Mesothelial cell of epicardium (in vitro differentiated cells): ENCODE measurements at places on chromosomes 4 and X.

- no peaks in the 10 kb centered on the region for H3K36me3 ChIP-seq
- peak overlapping the region; percentile 59 for H3K27ac ChIP-seq
- H3K4me1 ChIP-seq = peaks cover 32% of the 10 kb centered on the region
- H3K27me3 ChIP-seq = peaks cover 20% of the 10 kb centered on the region
These were observed 84.9 kb downstream of the BCOR start for GRCh38 chrX:40012868-40013265.

GRCh38 chr4:127781300-127782024 is 660 bp upstream of the HSPA4L start:
- peak; percentile 20 for DNase-seq
- H3K27ac ChIP-seq = no peak overlapping the region
- peaks cover 19% of the 10 kb centered on the region for H3K4me1 ChIP-seq
- no peaks in the 10 kb centered on the region for H3K36me3 ChIP-seq

DNA sequence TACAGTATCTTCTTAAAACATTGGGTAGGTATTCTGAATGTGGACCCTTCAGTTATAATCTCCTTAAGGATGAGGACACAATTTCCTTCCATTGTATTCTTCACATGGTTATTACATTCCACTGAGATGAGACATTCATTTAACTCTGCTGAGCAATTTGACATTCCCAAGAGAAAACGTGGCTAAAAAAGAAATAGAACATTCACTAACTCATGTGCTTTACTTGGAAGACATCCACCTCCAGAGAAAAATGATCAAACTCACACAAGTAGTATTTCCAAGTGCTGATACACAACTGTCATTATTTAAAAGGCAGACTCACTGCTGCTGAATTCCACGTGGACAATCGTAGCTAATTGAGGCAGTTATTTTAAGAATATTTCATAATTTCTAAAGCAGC is 227.9 kb upstream of the ANKRD50 start:
- H3K36me3 ChIP-seq = no peaks in the 10 kb centered on the region
- peak overlapping the region; percentile 92 for H3K27ac ChIP-seq
- DNase-seq = no peak
- peaks cover 43% of the 10 kb centered on the region for H3K4me1 ChIP-seq
- no peaks in the 10 kb centered on the region for H3K27me3 ChIP-seq
- no peak overlapping the region for H3K4me3 ChIP-seq

DNA sequence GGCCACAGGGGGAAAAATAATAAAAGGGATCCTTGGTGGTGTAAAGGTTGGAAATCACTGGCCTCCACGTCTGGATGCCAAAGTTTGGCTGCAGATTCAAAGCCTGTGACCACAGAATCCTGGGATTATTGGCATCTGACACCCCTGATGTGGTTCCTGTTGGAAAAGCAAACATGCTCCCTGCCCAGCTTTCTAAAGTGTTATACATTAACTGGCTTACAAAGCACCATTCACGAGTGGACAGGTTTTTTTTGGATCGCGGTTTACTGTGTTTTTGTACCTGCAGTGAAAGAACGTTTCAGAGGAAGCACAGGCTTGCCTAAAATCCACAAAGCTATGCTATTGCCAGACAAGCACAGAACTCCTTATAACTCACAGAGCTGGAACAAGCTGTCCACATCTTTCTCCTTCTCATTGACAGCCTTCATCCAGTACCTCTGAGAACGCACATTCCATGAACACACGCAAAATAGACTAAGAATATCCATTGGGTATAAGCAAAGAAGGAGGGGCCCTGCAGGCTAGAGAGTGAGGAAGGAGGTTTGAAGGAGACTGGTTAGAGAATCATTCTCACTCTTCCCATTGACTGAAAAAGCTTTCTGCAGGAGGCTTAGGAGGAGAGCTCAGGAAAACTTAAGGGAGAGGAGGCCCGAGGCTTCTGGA is 14.5 kb upstream of the CAPN6 start:
- no peak overlapping the region for H3K4me3 ChIP-seq
- DNase-seq = no peak
- H3K4me1 ChIP-seq = no peaks in the 10 kb centered on the region
- H3K27me3 ChIP-seq = no peaks in the 10 kb centered on the region

GRCh38 chr4:157713342-157713741 is 459.5 kb downstream of the GASK1B start:
- H3K4me3 ChIP-seq = no peak overlapping the region
- H3K27me3 ChIP-seq = no peaks in the 10 kb centered on the region
- no peaks in the 10 kb centered on the region for H3K36me3 ChIP-seq
- DNase-seq = no peak

GRCh38 chr4:81366779-81367178 is 104.9 kb downstream of the RASGEF1B start:
- peaks cover 46% of the 10 kb centered on the region for H3K27me3 ChIP-seq
- H3K36me3 ChIP-seq = no peaks in the 10 kb centered on the region
- H3K27ac ChIP-seq = no peak overlapping the region
- no peak for DNase-seq
- H3K4me1 ChIP-seq = peaks cover 4% of the 10 kb centered on the region

- no peak for DNase-seq
- no peaks in the 10 kb centered on the region for H3K27me3 ChIP-seq
- peaks cover 14% of the 10 kb centered on the region for H3K4me1 ChIP-seq
- peaks cover 7% of the 10 kb centered on the region for H3K36me3 ChIP-seq
These were observed 31.1 kb downstream of the ZCCHC4 start for GRCh38 chr4:25343671-25344070.

DNA sequence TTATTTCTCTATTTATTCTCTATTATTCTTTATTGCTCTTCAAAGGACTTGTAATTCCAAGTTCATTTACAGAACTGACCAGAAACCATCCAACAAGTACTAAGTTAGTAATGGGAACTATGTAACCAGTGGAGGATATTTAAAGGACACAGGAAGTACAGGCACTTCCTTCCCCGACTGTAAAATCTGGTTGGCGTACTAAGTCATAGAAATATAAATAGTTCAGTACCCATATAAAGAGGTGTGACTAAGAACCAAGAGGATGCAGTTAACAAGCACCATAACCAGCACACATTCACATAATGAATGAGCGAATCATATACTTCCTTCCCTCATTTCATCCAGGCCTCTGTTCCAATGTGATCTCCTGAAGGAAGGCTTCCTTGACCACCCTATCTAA is 3.6 kb upstream of the EIF4E start:
- no peaks in the 10 kb centered on the region for H3K36me3 ChIP-seq
- no peak for DNase-seq
- H3K27ac ChIP-seq = no peak overlapping the region

DNA sequence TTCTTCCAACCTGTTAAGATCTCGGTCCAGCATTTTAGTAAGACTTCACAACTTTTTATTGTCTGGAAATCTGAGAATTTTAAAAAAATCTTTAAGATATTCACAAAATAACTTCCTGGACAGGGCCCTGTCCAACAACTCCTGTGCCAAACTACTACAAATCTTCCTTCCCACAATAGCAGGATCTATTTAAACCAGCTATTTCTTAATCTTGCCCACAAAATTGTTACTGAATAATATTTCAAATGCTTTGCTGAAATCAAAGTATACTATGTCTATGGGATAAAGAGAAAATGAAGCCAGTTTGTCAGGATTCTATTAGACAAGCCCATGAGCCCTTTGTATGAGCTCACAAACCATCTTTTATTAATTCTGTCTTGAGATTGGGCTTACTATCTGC is 104.1 kb upstream of the DDIT4L start:
- DNase-seq = no peak
- H3K36me3 ChIP-seq = peaks cover 4% of the 10 kb centered on the region
- H3K27ac ChIP-seq = no peak overlapping the region
- peaks cover 24% of the 10 kb centered on the region for H3K4me1 ChIP-seq
- no peak overlapping the region for H3K4me3 ChIP-seq

DNA sequence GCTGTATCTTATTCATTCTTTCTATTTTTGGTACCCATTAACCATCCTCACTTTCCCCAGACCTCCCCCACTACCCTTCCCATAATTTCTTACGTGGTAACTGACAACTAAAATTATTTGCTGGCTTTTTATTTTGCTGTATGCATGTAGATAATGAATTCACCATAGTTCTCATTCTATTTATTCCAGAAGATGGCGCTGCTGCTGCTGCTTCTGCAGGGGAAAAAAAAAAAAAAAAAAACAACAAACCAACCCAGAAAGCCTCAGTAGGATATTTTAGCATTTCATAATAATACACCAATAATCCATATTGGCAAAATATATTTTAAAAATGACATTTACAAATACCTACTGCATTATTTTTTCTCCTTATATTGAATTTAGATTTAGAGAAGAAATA is 416.6 kb upstream of the MAGEB18 start:
- H3K4me1 ChIP-seq = no peaks in the 10 kb centered on the region
- H3K4me3 ChIP-seq = no peak overlapping the region
- no peak for DNase-seq
- H3K36me3 ChIP-seq = no peaks in the 10 kb centered on the region
- no peaks in the 10 kb centered on the region for H3K27me3 ChIP-seq

DNA sequence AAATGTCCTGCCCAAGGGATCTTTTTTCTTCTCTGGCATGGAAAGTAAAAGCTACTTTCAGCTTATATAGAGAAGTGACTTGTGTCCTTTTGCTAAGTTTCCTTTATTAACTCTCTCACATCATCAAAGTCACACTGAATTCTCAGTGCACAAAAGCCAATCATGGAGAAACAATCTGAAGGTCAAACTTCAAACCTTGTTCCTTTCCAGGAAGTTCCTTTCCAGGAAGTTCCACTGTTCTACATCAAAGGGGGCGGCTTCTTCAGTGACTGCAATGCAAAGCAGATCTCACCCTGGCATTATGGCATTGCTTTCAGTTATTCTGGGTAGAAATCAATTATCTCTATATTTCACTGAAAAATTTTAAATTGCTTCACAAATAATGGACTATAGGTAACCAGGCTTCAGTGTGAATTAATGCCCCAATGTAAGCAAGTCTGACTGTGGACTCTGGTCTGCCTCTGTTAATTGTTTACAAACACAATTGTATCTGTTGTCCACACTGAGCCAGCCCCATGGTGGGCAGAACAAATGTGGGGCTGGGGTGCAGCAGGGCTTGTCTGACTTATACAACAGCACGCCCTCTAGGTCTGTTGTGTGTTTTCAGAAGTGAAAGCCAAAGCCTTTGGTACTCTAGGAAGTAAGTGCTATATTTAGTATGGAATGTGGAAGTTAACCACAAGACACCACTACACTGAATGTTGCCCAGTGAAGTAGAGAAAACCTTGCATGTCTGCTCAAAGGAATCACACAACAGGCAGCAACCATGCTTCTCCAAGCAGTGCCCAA is 98.8 kb downstream of the CDS1 start:
- peak overlapping the region; percentile 72 for H3K27ac ChIP-seq
- no peak overlapping the region for H3K4me3 ChIP-seq
- H3K27me3 ChIP-seq = no peaks in the 10 kb centered on the region
- peaks cover 9% of the 10 kb centered on the region for H3K4me1 ChIP-seq
- H3K36me3 ChIP-seq = peaks cover 43% of the 10 kb centered on the region

- H3K4me1 ChIP-seq = no peaks in the 10 kb centered on the region
- H3K4me3 ChIP-seq = no peak overlapping the region
- DNase-seq = no peak
- no peak overlapping the region for H3K27ac ChIP-seq
These were observed 22.2 kb downstream of the CENPC start for GRCh38 chr4:67522851-67523671.

DNA sequence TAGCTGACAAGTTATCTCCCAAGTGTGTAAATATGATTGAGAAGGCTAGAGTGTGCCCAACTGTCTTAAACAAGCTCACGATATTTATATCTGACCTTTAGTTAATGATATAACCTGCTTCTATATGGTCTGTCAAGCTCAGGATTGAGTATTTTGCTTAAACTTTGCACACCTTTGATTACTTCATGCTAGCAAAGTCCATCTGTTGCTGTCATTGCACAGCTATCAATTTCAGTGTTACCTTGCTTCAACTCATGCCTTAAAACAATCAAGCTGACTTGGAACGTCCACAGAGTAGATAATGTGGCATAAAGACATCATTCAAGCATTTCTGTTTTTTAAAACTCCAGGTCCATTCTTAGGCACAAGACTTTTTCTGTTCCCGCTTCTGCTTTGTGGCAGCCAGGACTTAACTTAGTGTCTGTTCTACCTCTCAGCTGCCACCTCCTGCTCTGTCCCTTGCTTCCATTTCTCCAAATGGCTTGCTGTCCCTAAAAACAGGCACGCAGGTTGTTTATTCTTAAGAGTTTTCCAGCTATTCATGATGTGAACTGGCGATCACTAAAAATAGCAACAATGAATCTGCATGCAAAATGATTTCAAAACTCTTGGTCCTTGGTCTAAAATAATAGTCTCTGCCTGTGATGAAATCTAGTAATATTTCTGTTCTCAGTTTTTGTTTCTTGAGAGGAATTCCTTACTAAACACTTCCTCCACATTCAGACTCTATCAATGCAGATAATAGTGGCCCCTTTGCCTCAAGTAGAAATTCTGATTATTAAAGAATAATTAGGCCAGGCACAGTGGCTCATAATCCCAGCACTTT is 16.3 kb upstream of the NEIL3 start:
- peaks cover 3% of the 10 kb centered on the region for H3K36me3 ChIP-seq
- peak overlapping the region; percentile 47 for H3K27ac ChIP-seq
- no peaks in the 10 kb centered on the region for H3K27me3 ChIP-seq

- DNase-seq = no peak
- H3K36me3 ChIP-seq = no peaks in the 10 kb centered on the region
- H3K4me1 ChIP-seq = no peaks in the 10 kb centered on the region
These were observed 6.7 kb downstream of the MAGEE1 start for GRCh38 chrX:76434103-76434741.

GRCh38 chr4:8402640-8403039 is 37.9 kb downstream of the ACOX3 start:
- H3K27ac ChIP-seq = peak overlapping the region; percentile 86
- H3K4me1 ChIP-seq = peaks cover 8% of the 10 kb centered on the region
- H3K36me3 ChIP-seq = peaks cover 42% of the 10 kb centered on the region
- no peak for DNase-seq
- no peak overlapping the region for H3K4me3 ChIP-seq

- H3K27me3 ChIP-seq = no peaks in the 10 kb centered on the region
- H3K4me1 ChIP-seq = peaks cover 6% of the 10 kb centered on the region
- no peaks in the 10 kb centered on the region for H3K36me3 ChIP-seq
- H3K4me3 ChIP-seq = no peak overlapping the region
- no peak overlapping the region for H3K27ac ChIP-seq
These were observed 1535.8 kb upstream of the PCDH10 start for GRCh38 chr4:131613086-131613823.

DNA sequence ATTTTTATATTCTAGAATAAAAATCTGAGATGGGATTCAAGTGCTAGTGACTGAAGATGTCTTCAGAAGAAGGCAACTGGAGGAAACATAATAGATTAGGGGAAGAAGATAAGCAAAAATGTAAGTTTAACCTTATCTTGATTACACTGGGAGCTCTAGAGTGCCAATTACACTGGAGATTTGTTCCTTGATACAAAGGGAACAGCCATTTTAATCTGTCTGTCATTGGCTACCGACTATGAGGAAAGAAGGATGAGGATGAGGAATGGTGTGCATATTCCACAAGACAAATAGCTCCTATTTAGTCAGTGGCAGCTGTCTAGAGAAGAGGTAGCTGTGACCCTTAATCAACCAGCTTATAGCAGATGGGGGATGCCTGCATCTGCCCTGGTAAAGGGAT is 1034.5 kb upstream of the IGFBP7 start:
- H3K4me3 ChIP-seq = no peak overlapping the region
- no peaks in the 10 kb centered on the region for H3K27me3 ChIP-seq
- H3K27ac ChIP-seq = no peak overlapping the region

DNA sequence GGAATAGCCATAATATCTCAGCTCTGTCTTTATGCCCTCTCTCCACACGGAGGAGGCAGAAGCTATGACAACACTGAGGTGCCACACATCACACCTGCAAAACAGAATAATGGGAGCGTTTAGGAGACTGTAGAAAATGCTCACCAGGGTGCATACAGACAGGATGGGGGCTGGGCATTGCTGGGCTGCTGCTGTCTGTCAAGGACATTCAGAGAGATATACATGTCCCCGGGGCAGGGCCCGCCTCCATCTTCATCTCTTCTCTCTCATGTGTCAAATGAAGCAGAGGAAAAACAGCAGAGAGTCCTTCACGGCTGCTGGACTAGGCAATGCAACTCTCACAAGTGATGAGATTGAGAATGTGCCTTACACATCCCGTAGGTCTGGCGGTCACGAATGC is 65.3 kb upstream of the DHRSX start:
- H3K27me3 ChIP-seq = no peaks in the 10 kb centered on the region
- peaks cover 9% of the 10 kb centered on the region for H3K36me3 ChIP-seq
- H3K4me1 ChIP-seq = peaks cover 5% of the 10 kb centered on the region
